ENCODE measurements at places on chromosomes 5 and 9.

GRCh38 chr9:4105183-4105582 is 194.7 kb downstream of the GLIS3 start:
- DNase-seq, result no peak

DNA sequence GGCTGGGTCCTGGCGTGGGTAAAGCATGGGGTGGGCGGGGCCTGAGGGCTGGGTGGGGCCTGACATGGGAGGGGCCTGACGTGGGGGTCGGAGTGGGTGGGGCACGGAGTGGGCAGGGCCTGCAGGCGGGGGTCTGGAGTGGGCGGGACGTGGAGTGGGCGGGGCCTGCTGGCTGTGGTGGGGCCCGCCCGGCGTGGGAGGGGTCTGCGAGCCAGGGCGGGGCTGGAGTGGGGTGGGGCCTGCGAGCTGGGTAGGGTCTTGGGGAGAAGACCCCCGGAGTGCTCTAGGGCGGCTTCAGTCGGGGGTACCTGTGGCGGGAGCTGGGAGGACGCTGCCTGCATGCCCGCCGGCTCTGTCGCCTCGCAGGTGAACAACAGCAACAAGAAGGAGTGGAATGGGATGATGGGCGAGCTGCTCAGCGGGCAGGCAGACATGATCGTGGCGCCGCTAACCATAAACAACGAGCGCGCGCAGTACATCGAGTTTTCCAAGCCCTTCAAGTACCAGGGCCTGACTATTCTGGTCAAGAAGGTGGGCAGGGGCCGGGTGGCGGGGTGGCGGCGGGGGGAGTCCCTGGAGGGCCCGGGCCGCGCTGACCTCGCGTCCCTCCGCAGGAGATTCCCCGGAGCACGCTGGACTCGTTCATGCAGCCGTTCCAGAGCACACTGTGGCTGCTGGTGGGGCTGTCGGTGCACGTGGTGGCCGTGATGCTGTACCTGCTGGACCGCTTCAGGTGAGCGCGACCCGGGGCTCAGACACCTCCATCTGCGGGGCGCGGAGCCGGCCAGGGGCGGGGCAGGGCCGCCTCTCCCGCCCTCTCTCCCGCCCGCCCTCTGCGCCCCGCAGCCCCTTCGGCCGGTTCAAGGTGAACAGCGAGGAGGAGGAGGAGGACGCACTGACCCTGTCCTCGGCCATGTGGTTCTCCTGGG is 8.0 kb downstream of the LRRC26 start:
- DNase-seq, result no peak

- no peak for DNase-seq
Observed at GRCh38 chr5:139636207-139636792, 11.8 kb upstream of the CXXC5 start.

DNA sequence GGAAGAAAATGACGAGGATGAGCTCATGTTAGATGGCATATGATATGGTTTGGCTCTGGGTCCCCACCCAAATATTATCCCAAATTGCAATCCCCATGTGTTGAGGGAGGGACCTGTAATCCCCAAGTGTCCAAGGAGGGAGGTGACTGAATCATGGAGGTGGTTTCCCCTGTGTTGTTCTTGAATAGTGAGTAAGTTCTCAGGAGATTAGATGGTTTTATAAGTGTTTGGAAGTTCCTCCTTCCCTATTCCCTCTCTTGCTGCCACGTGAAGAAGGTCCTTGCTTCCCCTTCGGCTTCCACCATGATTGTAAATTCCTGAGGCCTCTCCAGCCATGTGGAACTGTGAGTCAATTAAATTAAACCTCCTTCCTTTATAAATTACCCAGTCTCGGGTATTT is 10.1 kb downstream of the EDIL3 start:
- no peak for DNase-seq

- DNase-seq, result no peak
Observed at GRCh38 chr5:135697251-135697958, 118.6 kb upstream of the CXCL14 start.

GRCh38 chr5:175107865-175108264 is 336.1 kb downstream of the DRD1 start:
- DNase-seq, result no peak

DNA sequence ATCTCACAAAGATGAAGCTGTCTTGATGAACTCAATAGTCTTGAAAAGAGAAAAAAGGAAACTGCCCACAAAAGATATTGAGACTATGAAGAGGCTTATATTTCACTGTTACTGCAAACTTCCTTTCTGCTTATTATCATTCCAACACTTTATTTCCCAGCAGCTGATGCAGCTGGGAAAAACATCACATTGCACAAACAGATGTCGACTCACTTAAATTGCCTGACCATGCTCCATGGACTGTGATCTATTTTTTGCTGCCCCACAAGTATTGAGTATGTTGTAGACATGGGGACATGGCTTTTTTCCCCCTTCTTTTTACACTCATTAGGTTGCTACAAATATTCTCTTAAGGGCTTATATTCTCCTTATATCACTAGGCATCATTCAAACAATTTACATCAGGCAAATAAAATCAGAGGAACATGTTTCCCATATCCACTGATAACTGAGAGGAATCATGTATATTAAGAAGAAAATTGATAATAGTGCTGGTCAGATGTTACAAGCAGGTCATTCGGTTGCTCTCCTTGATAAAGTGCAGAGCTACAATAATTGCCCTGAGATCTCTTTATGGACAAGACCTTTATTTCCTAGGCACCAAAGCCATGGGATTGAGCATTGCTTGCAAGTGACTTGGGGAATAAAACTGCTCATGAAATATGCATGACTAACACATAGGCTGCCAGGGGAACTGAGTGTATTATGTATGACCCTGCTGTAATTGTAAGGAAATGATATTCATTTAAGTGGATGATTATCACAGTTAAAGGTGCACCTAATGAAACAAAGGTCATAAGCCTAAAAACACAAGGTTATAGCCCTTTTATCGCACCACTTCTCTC is 509.9 kb downstream of the ZNF608 start:
- DNase-seq, result no peak

DNA sequence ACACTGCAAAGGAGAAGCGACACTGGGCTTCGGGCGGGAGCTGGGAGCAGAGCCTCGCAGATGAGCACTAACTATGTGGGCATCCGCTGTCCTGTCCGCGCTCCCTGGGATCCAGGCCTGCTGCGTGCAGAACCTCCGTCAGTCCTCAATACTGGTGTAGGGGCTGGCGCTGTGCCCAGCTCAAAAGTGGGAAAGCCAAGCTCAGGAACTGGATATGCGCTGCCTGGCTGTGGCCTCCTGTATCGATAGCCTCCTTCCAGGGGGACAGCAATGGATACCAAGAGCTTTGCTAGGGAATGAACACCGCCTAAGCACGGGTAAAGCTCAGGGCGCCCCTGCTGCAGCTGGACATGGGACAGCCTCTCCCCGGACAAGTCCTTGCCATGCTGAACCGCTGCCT is 270.4 kb downstream of the NSG2 start:
- DNase-seq, result no peak

DNA sequence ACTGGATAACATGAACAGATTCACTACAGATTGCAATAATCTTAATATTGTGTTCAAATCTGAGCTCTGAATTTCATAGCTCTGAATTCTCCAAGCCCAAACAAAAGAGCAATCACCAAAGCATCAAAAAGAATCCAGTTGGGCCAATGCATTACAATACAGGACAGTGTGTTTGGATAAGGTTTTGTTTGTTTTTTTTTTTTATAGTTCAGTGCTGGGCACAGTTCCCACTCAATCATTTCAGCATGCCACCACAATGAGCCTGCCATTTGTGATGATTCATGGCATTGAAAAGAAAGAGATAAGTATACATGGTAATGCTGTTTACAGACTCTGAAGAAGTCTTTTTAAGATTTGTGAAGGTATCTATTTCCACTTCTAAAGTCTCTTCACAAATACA is 1.7 kb upstream of the HTR1A start:
- DNase-seq, result no peak

- no peak for DNase-seq
Observed at GRCh38 chr5:52799358-52799982, 11.8 kb downstream of the ITGA1 start.

GRCh38 chr9:71741926-71742648 is 26.2 kb downstream of the CEMIP2 start:
- DNase-seq, result no peak

DNA sequence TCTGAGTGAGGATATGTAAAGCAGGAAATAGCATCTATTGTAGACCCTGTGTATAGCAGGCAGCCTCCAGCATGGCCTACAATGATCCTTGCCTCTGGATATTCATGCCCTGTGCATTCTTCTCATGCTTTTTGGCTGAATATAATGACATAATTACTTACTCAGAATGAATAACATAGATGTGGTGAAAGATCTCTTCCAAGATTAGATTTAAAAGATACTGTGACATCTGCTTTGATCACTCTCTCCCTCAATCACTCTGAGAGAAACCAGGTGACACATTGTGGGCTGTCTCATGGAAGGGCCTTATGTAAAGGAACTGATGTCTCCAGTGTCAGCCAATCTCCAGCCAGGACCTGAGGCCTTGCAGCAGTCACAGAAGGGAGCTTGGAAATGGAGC is 376.7 kb downstream of the DNAH5 start:
- DNase-seq, result no peak

- DNase-seq, result no peak
Observed at GRCh38 chr5:136016945-136017530, 11.8 kb upstream of the TGFBI start.

- no peak for DNase-seq
Observed at GRCh38 chr5:321726-322251, 275 bp downstream of the AHRR start.
